Hepatocyte (in vitro differentiated cells): ENCODE measurements at places on chromosomes 16 and 17. TPM values are rescaled to one million over a fixed set of nuclear protein-coding genes. Genes with fewer than 3 reads are reported as not detected.

Gene RUSF1
- polyA plus RNA-seq: 56.6 and 68.0 TPM in 2 replicates

Gene KRT24
- polyA plus RNA-seq: 4.5 and 5.8 TPM in 2 replicates

Gene SEPTIN1
- polyA plus RNA-seq: 1.5 and 2.3 TPM in 2 replicates

Gene MPO
- polyA plus RNA-seq: not detected in 2 replicates

Gene KRT32
- not detected in 2 replicates for polyA plus RNA-seq

Gene C1QTNF1
- 13.3 and 14.7 TPM in 2 replicates for polyA plus RNA-seq

Gene NMRAL1
- polyA plus RNA-seq: 47.5 and 49.5 TPM in 2 replicates

Gene TMIGD1
- 1.3 and 2.5 TPM in 2 replicates for polyA plus RNA-seq

Gene CCDC40
- 4.7 and 7.6 TPM in 2 replicates for polyA plus RNA-seq

Gene CD300LB
- not detected in 2 replicates for polyA plus RNA-seq

Gene KRTAP9-6
- not detected in 2 replicates for polyA plus RNA-seq

Gene GIT1
- polyA plus RNA-seq: 35.2 and 46.3 TPM in 2 replicates

Gene KRTAP9-4
- polyA plus RNA-seq: not detected in 2 replicates

Gene CEP95
- polyA plus RNA-seq: 25.8 and 29.3 TPM in 2 replicates

Gene SLC16A13
- 18.8 and 21.1 TPM in 2 replicates for polyA plus RNA-seq

Gene ACADVL
- polyA plus RNA-seq: 1,250 and 1,676 TPM in 2 replicates

Gene ITGAL
- polyA plus RNA-seq: 0.95 and 1.1 TPM in 2 replicates

Gene C16orf89
- polyA plus RNA-seq: 2.0 and 3.8 TPM in 2 replicates

Gene KRT27
- not detected in 2 replicates for polyA plus RNA-seq

Gene PDILT
- not detected in 2 replicates for polyA plus RNA-seq

Gene OR3A2
- polyA plus RNA-seq: not detected in 2 replicates

Gene KRT15
- 8.2 and 10.6 TPM in 2 replicates for polyA plus RNA-seq

Gene NPW
- polyA plus RNA-seq: 45.2 and 57.6 TPM in 2 replicates

Gene SEZ6
- polyA plus RNA-seq: 0.58 and 0.81 TPM in 2 replicates

Gene MYH13
- not detected in 2 replicates for polyA plus RNA-seq

Gene HIGD1B
- polyA plus RNA-seq: 0.57 TPM in 1 of 2 replicates, not detected in the other

Gene KCNJ12
- 0.15 and 0.18 TPM in 2 replicates for polyA plus RNA-seq

Gene OMG
- 0.58 and 2.2 TPM in 2 replicates for polyA plus RNA-seq

Gene ZDHHC1
- 10.0 and 10.6 TPM in 2 replicates for polyA plus RNA-seq

Gene WDR45B
- polyA plus RNA-seq: 74.2 and 82.6 TPM in 2 replicates

Gene MYCBPAP
- polyA plus RNA-seq: 0.70 and 1.2 TPM in 2 replicates

Gene ZSWIM7
- polyA plus RNA-seq: 41.8 and 46.8 TPM in 2 replicates

Gene MED13
- 4.7 and 6.6 TPM in 2 replicates for polyA plus RNA-seq

Gene CCL8
- 1.6 TPM in 1 of 2 replicates, not detected in the other for polyA plus RNA-seq

Gene PMFBP1
- 2.9 and 3.4 TPM in 2 replicates for polyA plus RNA-seq

Gene PABPN1L
- not detected in 2 replicates for polyA plus RNA-seq

Gene FOXL1
- polyA plus RNA-seq: 0.51 and 1.3 TPM in 2 replicates

Gene NPIPA2
- polyA plus RNA-seq: 5.4 TPM in 1 of 2 replicates, not detected in the other

Gene GRAPL
- not detected in 2 replicates for polyA plus RNA-seq

Gene HS3ST3A1
- polyA plus RNA-seq: 1.5 and 2.1 TPM in 2 replicates

Gene JPH3
- 1.8 and 2.5 TPM in 2 replicates for polyA plus RNA-seq

Gene HOXB2
- polyA plus RNA-seq: 20.7 and 29.9 TPM in 2 replicates

Gene SCNN1G
- polyA plus RNA-seq: 0.23 and 0.69 TPM in 2 replicates

Gene C17orf113
- 0.46 and 1.2 TPM in 2 replicates for polyA plus RNA-seq

Gene CD19
- polyA plus RNA-seq: not detected in 2 replicates

Gene PTGES3L
- polyA plus RNA-seq: 0.40 and 0.73 TPM in 2 replicates

Gene SOST
- not detected in 2 replicates for polyA plus RNA-seq
